RPMI7951 (cell line): ENCODE measurements at places on chromosomes 12 and 14. TPM values are rescaled to one million over a fixed set of nuclear protein-coding genes. Genes with fewer than 3 reads are reported as not detected.

The ETNK1 gene
- 18.5 and 21.0 TPM in 2 replicates for total RNA-seq

The KICS2 gene
- 3.9 and 10.2 TPM in 2 replicates for total RNA-seq

The LGR5 gene
- total RNA-seq = not detected in 2 replicates

The GUCY2C gene
- total RNA-seq = not detected in 2 replicates

The PTPRQ gene
- under 0.01 TPM in 2 replicates for total RNA-seq

The RASAL1 gene
- total RNA-seq = not detected in 2 replicates

The HSPB8 gene
- total RNA-seq = 2.5 and 2.9 TPM in 2 replicates

The LRP10 gene
- 41.9 and 44.9 TPM in 2 replicates for total RNA-seq
